ENCODE measurements at places on chromosomes 1 and 21.

GRCh38 chr1:115266729-115267421, 71.2 kb downstream of the NGF start:
- no peak for DNase-seq

GRCh38 chr1:177106614-177107365, 57.7 kb downstream of the ASTN1 start:
- DNase-seq = no peak

DNA sequence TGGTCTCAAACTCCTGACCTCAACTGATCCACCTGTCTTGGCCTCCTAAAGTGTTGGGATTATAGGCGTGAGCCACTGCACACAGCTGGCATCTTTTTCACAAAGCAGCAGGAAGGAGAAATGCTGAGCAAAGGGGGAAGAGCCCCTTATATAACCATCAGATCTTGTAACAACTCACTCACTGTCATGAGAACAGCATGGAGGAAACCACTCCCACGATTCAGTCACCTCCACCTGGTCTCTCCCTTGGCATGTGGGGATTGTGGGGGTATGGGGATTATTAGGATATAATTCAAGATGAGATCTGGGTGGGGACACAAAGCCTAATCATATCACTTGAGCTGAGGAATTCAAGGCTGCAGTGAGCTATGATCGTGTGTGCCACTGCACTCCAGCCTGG, 3.0 kb upstream of the MFSD2A start:
- DNase-seq = no peak

GRCh38 chr1:59041646-59042277, 255.1 kb upstream of the FGGY start:
- no peak for DNase-seq

GRCh38 chr1:159980076-159980475, 26.0 kb upstream of the SLAMF9 start:
- no peak for DNase-seq

DNA sequence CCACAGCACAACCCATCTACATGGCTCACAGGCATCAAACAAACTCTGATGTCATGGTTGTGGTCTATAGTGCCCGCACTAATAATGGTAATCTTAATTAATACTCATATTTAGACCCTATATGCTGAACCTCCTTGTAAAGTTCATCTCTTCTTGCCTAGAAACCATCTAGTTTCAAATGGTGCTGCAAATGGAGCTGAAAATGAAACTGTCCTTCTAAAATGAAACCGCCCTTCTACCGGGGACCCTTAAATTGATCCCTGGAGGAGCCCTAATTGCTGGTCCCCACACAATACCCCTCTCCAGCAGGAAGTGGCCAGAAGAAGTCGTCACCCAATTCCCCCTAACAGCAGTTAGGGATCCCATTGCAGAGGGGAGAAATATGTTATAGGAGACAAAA, 612.6 kb downstream of the MRPL39 start:
- no peak for DNase-seq

DNA sequence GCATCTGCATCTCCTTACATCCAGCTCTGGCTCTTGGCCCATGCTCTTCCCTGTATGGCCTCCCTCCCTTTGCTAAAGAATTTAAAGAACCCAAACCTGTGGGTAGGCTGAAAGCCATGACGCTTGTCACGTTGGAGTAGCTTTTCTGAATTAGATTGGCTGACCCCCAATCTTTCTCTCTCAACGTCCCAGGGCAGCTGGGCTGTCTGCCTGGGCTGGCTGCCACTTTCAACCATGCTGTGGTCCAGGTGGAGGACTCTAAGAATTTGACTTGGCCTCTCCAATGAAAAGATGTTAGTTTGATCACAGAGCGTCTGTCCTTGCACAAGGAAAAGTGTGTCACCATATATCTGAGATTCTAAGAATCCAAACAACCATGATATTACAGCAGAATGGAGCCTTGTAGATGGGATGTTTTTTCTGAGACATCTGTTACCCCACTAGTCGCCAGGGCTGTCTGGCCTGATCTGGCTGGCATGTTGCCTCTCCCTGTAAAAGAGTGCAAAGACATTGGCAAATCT, 6.5 kb upstream of the IGSF3 start:
- DNase-seq = no peak

DNA sequence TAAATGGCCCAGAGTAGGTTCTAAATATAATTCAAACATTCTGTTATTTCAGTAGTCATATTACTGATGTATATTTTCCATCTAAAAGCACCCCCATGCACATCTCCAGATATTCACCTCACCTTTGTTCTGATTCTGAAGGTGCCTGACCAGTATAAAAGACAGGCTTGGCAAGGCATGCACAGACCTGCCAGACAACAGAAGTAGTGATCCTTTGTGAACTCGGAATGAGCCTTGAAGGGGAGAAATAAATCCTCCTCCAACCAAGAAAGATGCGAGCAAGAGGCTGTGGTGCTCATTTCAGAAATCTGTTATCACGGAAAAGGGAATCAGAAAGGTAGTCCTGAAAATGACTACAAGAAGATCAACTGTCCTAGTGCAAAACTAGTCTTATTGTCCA, 287.3 kb downstream of the VAV3 start:
- no peak for DNase-seq

GRCh38 chr1:56585985-56586384, 6.6 kb upstream of the PLPP3 start:
- no peak for DNase-seq

Data from T follicular helper cell (primary cell).